SW480 (cell line): ENCODE measurements at places on chromosomes 2 and 18.

DNA sequence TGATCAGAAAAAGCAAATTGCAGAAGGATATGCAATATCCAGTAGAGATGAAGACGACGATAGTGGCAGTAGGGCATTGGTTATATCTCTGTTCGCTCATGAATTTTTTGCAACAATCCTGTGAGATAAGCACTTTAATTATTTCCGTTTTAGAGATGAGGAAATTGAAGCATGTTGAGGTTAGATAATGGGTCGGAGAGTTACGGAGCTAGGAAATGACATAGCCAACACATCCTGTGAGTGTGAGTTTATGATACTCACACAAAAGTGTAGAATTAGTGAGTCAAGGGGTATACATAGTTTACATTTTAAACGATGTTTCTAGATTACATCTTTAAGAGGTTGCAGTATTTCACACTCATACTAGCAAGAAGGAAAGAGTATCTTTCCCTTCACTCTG lies 123.1 kb upstream of the ARL4C start:
- no peak for DNase-seq

- DNase-seq, result no peak
Observed at GRCh38 chr2:184904991-184905390, 306.7 kb downstream of the ZNF804A start.

DNA sequence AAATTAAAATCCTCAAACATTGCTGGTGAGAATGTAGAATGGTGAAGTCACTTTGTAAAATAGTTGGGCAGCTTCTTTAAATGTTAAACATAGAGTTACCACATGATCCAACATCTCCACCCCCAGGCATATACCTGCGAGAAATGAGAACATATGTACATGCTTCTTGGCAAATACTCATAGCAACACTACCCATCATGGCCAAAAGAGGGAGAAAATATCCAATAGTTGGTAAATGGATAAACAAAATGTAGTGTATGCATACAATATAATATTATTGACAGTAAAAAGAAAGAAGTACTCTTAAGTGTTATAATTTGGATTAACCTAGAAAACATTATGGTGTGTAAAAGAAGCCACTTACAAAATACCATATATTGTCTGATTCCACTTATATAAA lies 185.9 kb downstream of the CDH7 start:
- DNase-seq, result no peak

DNA sequence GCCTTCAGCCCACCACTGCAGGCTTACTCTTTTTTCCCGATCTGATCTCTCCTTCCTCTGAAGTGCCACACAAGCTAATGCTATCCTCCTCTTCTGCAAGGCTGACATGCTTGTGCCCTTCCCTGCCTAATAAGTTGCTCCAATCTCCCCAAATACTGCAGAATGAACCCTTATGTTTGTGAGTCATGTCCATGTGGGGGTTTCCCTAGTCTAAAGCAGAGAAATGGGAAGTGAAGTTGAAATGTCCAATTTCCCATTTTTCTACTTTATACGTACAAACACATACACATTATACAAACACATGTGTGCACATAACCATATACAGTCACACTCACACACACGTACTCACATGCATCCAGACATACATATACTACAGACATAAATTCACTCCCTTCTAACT lies 288.1 kb upstream of the CELF4 start:
- DNase-seq, result no peak

DNA sequence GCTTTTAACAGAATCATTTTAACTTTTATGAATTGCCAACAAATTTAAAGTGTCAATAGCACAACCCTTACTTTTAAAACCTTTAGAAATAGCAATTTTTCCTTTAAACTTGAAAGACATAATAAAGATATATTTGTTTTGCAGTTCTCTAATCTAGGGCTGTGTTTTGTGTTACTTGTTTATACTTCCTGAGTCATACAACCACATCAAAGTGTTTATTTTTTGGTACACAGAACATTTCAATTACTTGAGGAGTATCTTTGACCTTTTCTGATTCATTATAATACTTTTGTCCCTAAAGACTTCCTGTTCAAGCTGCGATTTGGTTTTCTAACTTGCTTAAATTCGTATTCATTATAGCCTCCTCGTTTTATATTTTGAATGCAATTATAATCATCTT lies 21.8 kb downstream of the TYW5 start:
- peak; percentile 72 for DNase-seq

- no peak for DNase-seq
Observed at GRCh38 chr2:186737732-186738508, 44.1 kb downstream of the FAM171B start.

DNA sequence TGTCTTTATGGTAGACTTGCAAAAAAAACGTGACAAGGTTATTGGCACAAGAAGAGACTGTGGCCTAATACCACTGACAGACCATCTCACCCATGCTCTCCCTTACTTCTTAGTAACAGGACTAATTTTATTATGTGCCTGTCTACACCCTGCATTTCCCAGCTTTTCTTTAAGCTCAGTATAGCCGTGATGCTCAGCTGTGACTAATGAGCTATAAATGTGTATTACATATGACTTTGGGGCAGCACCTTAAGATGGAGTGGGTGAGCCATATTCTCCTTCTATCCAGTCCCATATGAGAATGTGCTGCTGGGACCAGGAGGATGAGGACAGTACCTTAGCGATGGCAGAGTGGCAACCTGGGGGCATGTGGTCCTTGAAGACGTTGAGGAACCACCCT lies 293.5 kb downstream of the RNF144A start:
- no peak for DNase-seq

GRCh38 chr2:67416136-67416535 lies 19.0 kb downstream of the ETAA1 start:
- DNase-seq, result no peak

DNA sequence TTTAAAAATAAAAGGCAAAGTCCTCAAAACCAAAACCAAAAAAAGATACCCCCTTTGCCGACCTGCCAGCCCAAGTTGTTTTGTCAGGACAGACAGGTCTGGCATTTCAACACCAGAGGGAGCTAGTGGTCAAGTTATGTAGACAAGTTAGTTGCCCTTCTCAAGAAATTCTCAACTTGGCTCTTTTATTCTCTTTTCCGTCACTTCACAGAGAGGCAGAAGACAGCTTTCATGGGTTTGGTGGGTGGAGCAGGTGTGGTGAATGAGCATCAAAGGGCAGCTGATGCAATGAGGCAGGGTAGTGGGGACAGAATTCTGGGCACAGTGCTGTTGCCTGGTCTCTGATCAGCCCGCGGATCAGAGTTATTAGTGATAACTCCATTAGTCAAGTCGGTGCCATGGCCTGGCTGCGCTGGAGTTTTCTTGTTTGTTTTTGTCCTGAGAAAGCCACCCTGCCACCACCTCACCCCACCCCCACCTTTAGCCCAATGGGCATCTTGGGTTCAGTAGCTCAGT lies 303.7 kb upstream of the EPAS1 start:
- peak; percentile 74 for DNase-seq

GRCh38 chr2:141199711-141200110 lies 931.1 kb downstream of the LRP1B start:
- no peak for DNase-seq

DNA sequence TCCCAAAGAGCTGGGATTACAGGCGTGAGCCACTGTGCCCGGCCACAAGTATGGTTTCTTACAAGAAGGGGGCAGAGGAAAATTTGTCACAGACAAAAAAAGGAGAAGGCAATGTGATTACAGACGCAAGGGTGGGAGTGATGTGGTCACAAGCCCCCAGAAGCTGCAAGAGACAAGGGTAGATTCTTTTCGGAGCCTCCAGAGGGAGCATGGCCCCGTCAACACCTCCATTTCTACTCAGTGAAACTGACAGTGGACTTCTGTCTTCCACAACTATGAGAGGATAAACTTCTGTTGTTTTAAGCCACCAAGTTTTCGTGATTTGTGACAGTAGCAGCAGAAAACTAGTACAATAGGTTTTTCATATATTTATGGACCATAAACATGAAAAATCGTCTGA lies 2.1 kb upstream of the TCF7L1 start:
- DNase-seq, result no peak

GRCh38 chr2:62038975-62039771 lies 133.7 kb downstream of the COMMD1 start:
- no peak for DNase-seq

- no peak for DNase-seq
Observed at GRCh38 chr2:182355815-182356214, 71.0 kb downstream of the PDE1A start.

- DNase-seq, result no peak
Observed at GRCh38 chr2:128714851-128715312, 396.2 kb upstream of the HS6ST1 start.

GRCh38 chr18:73283788-73284187 lies 416.0 kb upstream of the NETO1 start:
- DNase-seq, result peak; percentile 88

- DNase-seq, result peak; percentile 12
Observed at GRCh38 chr2:162261032-162261945, 18.0 kb upstream of the FAP start.

GRCh38 chr18:12076424-12077140 lies 17.1 kb upstream of the ANKRD62 start:
- no peak for DNase-seq

GRCh38 chr2:190584980-190585661 lies 50.6 kb upstream of the NEMP2 start:
- DNase-seq, result no peak

- no peak for DNase-seq
Observed at GRCh38 chr18:41113885-41114482, 841.0 kb upstream of the PIK3C3 start.

DNA sequence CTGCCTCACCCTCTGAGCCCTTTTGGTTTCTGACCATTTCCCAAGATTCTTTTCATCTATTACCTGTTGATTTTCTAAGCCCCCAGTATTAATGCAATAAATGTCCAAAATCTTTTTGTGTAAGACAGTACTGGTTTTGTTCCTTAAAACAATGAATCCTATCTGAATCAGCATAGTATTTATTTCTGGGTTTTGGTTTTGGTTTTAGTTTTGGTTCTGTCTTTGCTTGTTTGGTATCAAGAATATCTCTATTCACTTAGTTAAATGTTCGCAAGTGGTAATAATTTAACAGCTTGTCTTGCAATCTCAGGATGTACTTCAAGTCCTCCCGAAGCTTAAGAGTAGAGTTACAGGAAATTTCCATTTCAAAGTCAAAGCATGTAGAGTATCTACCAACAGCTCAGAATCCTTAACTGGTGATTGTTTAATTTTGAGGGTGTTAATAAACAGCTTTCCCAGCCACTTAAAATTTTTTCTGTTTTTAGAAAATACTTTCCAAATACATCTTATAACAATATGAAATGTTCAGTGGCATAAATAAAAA lies 67.7 kb upstream of the NEDD4L start:
- DNase-seq, result no peak

- no peak for DNase-seq
Observed at GRCh38 chr18:55508651-55509050, 79.3 kb downstream of the TCF4 start.

- no peak for DNase-seq
Observed at GRCh38 chr2:205822579-205822978, 140.3 kb downstream of the NRP2 start.

GRCh38 chr2:104447831-104448434 lies 406.0 kb upstream of the POU3F3 start:
- DNase-seq, result no peak

GRCh38 chr2:109210431-109211200 lies 81.6 kb downstream of the SH3RF3 start:
- no peak for DNase-seq

GRCh38 chr2:46615986-46616485 lies 136.7 kb downstream of the TMEM247 start:
- DNase-seq, result peak; percentile 63

- no peak for DNase-seq
Observed at GRCh38 chr2:146669735-146670134, 1175.1 kb upstream of the ACVR2A start.

GRCh38 chr2:241308267-241308666 lies 7.2 kb downstream of the HDLBP start:
- no peak for DNase-seq

DNA sequence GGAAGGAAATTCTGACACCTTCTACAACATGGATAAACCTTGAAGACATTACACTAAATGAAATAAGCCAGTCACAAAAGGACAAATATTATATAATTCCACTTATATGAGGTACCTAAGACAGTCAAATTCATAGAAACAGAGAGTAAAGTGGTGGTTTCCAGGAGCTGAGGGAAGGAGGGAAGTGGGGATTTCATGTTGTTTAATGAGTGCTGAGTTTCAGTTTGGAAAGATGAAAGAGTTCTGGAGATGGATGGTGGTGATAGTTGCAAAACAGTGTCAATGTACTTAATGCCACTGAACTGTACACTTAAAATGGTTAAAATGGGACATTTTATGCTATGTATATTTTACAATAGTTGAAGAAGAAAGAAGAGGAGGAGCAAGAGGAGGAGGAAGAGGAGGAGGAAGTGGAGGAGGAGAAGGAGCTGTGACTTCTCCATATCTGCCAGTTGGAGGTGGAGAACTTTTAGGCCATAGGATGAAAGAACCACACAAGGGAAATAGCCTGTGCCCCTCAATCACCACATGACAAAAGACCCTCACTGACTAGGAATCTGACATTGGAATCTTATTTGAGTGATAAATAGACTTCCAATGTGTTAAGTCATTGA lies 55.3 kb upstream of the LGALSL start:
- DNase-seq, result no peak

- DNase-seq, result no peak
Observed at GRCh38 chr2:226953206-226953605, 117.4 kb downstream of the RHBDD1 start.

DNA sequence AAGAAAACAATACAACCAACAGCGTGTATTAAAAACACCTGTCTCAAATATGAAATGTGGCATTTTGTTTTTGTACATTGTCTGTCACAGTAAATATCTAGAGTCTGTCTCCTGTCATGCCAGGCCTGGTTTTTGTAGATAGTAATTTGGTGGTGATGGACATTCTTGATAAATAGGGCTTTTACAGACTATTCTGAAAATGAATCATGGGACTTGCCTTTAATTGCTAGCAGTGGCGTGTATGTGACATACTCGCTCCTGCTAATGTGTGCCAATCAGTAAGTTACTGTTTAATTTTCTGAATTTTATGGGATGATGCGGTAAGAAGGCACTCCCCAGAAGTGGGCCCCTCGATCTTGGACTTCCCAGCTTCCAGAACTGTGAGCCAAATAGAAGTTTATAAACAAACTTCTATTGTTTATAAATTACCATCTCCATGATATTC lies 83.7 kb downstream of the TANC1 start:
- no peak for DNase-seq

DNA sequence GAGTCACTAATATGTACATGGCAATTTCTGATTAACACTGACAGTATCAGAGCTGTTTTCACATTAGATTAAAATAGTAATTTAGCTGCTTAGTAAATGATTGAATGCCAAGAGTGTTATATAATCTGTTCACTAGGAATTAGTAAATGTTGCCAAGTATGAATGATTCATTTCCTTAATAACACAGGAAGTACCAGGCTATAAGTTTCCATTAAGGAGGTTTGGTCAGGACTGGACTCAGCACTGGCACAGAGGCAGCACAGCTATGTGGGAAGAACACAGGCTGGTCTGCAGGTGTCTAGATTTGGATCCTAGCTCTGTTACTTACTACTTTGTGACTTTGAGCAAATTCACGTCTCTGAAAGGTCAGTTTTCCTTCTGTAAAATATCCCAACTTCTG lies 97.2 kb downstream of the TDRD15 start:
- DNase-seq, result no peak
